ENCODE measurements at places on chromosomes 1 and 21. TPM values are rescaled to one million over a fixed set of nuclear protein-coding genes. Genes with fewer than 3 reads are reported as not detected.

Gene ETV3L
- not detected for total RNA-seq

Gene PLA2G2C
- total RNA-seq: 0.31 TPM

Gene KIRREL1
- total RNA-seq: 50.7 TPM

Gene MAP1LC3C
- total RNA-seq: 3.5 TPM

Gene ZNF683
- total RNA-seq: 0.62 TPM

Gene OTUD7B
- 49.6 TPM for total RNA-seq

Gene FAM151A
- not detected for total RNA-seq
